ENCODE measurements at places on chromosomes 5 and 9. TPM values are rescaled to one million over a fixed set of nuclear protein-coding genes. Genes with fewer than 3 reads are reported as not detected.

The CNTFR gene
- 0.42 TPM for total RNA-seq

The PFN3 gene
- total RNA-seq, result not detected

The PCDHB5 gene
- 0.63 TPM for total RNA-seq

The POU5F2 gene
- total RNA-seq, result 0.33 TPM

The ACOT12 gene
- not detected for total RNA-seq

The LRRC14B gene
- total RNA-seq, result not detected

The IFNA13 gene
- not detected for total RNA-seq

The SLC34A3 gene
- total RNA-seq, result 0.14 TPM

The NME5 gene
- 1.2 TPM for total RNA-seq

The CKMT2 gene
- total RNA-seq, result not detected

The SLC6A19 gene
- total RNA-seq, result not detected

The BARHL1 gene
- not detected for total RNA-seq

The MTREX gene
- 82.4 TPM for total RNA-seq
